ENCODE measurements at places on chromosomes 2 and 18.

- DNase-seq = no peak
Observed at GRCh38 chr18:24369426-24369825, 28.2 kb downstream of the OSBPL1A start.

DNA sequence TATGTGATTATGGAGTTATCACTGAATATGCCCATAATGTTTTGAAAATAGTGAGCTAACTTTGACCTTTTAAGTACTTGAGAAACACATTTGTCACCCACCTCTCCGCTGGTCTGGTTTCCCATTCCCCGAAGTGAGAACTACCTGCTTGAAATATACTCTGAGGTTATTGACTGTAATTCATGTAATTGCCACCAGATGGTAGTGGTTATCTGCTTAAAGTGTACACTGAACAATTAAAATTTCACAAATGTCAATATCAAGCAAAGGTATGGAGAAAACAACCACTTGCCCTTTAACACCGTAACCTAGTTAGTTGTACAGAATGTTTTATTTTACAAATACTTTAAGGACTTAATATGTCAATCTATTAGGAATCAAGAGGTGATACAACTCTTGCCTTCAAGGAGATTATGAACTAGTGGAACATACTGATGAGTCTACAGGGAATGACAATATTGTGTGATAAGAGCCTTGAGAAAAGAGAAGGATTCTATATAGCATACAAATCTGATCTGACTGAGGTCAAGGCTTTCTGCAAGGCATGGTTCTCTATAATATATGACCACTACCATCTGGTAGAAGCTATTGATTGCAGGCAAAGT lies 316.8 kb upstream of the KCNH7 start:
- peak; percentile 48 for DNase-seq

DNA sequence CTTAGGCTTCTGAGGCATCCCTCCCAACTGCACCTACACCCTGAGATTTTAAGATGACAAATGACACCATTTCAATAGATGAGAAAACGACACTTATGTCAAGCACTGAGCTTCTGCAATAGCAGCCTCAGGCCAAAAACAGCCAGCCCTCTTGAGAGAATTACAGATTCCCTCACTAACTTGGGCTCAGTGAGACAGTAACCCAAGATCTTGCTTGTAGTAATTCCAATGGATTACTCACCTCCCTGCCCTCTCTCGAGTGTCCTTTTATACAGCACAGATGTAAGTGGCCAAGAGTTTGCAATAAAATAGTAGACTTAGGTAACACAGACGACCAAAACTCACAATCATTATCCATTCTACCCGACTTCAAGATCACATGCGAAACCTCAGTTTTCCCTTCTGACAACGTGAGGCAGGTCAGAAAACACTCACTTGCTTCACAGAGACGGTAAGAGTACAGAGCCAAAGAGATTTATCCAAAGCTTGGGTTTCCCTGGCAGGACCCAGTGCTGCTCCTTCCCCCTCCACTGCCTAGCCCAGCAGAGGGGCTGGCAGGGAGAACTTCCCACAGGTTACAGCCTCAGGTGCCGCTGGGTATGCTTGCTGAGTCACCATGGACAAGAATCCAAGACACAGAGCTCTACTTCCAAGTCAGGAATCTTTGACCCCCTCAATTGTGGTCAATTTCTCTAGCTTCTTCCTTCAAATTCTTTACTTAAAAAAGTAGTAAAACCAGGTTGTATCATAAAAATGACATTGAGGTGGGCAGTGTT lies 181.4 kb downstream of the MYO5B start:
- no peak for DNase-seq

- DNase-seq = no peak
Observed at GRCh38 chr2:200107514-200108217, 152.3 kb downstream of the MAIP1 start.

DNA sequence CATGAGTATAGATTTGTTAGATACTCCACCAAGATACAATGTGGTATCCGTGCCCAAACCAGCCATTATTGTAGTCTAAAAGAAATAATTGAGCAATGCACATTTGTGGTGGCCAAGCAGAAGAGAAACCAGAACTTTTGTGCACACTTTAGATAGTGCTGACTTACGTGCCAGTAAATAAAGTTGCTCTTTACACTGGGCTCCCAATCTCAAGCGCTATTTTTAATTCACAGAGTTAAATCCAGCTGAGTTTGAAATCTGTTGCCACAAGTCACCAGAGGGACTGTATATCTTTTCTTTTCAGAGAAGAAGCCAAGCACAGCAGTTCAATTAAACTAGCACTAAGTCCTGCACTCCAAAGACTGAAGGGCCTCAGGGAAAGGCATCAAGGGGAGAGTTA lies 680.4 kb downstream of the TDRD15 start:
- DNase-seq = no peak

DNA sequence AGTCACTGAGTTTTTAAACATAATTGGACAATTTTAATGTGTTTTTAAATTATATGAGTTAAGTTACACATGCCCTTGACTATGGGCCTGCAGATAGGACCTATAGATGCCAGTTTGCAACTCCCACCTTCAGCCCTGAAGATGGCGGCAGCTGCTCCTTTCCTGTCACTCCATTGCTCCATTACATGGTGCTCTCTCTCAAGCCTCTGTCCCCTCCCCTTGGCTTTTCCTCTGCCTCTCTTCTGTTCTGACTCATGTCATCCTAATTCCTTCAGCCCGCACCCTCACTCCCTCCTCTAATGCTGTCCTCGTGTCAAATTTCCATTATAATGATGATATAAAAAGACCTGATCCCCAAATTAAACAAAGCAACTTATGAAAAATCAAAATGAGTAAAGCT lies 133.7 kb upstream of the HNRNPA3 start:
- no peak for DNase-seq

GRCh38 chr2:236367506-236368289 lies 103.5 kb upstream of the ASB18 start:
- no peak for DNase-seq

Data from dermis microvascular lymphatic vessel endothelial cell (primary cell).